T-helper 22 cell (primary cell): ENCODE measurements at places on chromosomes 2 and 18.

GRCh38 chr2:85702172-85702571 lies 8.0 kb downstream of the GNLY start:
- DNase-seq: no peak

- no peak for DNase-seq
These were observed 28.9 kb downstream of the MGAT5 start for GRCh38 chr2:134282629-134283400.

GRCh38 chr2:237968048-237968862 lies 1.4 kb downstream of the UBE2F start:
- DNase-seq: no peak

- DNase-seq: no peak
These were observed 221.0 kb upstream of the EPAS1 start for GRCh38 chr2:46076251-46076650.

GRCh38 chr2:134461511-134461910 lies 207.6 kb downstream of the MGAT5 start:
- no peak for DNase-seq
